Ovary (tissue), 10 donors: ENCODE measurements at places on chromosomes 4 and X.

GRCh38 chr4:149719806-149720205, 95.8 kb downstream of the IQCM start:
- no peak for DNase-seq

DNA sequence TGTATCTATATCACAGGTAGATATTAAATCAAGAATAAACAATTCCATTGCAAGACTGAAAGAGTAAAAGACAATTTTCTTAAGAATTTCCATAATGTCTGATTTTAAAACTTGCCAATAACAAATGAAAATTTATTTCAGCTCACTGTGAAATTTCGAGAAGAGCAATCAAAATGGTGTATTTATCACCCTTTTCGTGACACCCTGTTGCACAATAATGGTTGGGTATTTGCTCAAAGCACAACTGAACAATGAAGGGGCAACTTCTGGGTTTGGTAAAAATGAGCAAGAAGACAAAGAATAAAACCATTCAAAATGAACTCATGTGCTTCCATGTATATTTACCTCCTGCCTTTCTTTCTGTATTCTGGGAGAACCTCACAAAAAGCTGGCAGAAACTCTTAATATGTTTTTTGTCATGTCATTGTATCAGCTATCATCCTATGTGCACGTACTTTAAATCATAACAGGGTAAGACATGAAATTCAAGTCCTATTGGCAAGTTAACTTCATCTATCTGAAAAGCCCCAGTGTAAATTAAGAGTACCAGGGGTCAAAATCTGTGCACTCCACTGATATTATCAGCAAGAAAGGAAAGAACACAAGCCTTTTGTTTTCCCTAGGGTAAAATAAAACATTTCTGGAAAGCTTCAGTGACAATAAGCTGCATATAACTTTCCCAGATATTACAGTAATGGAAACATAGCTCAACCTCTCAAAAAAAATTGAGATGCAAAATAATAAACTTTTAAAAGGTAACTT, 126.9 kb upstream of the CBR4 start:
- no peak for DNase-seq

GRCh38 chrX:40773809-40774208, 38.5 kb upstream of the MED14 start:
- no peak for DNase-seq

GRCh38 chrX:23575281-23575680, 92.0 kb upstream of the PRDX4 start:
- no peak for DNase-seq

- no peak for DNase-seq
These were observed 94.4 kb upstream of the AMOT start for GRCh38 chrX:112935029-112935428.

DNA sequence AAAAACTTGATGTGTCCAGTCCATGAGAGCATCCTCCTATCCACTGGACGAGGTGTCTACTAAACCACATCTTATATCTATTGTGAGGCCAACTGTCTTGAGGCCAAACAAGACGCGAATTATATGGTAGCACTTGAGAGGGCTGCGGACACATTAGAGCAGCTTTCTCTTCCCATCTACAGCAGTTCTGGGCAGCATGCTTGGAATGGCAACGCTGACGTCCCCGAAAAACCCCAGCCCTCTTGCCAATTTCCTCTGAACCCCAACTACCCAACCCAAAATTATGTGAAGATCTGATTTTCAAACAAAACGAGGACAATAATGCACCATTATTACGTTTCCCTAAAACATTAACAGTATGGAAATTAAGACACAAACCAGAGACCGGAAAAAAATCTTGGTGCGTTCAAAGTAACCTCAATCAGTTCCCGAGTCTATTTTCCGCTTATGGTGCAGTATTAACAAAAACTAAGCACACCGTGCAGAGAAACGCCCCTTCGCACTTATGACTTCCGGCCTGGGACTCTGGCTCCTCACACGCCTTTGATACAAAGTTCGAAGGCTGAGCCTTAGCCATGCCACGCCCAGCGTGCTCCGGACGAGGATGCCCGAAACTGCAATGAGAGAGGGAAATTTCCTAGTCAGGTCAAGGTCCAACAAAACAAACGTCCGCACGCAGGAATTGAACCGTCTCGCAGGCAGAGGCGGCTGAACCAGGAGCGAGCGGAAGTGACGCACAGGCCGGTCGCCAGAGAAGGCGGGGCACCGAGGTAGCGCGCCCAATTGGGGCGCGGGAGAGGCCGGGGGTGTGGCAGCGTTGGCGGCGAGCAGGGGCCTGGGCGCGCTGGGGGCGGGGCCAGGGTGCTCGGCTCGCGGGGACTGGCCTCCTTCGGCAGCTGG, 458 bp upstream of the AP1AR start:
- DNase-seq: peak; percentile 98

DNA sequence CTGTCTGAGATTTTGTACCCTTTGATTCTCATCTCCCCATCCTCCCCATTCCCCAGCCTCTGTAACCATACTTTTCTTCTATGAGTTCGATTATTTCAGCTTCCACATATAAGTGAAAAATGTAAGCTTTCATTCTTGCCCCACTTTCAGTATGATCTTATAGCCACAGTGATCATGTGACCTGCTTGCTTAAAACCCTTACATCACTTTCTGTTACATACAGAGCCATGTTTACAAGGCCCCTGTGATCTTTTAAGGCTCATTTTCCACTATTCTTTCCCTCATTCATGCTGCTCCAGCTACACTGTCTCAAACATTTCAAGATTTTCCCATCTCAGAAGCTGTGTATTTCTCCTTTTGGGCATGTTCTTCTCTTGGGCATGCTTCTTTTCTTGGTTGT, 147.7 kb downstream of the DCK start:
- DNase-seq: no peak

DNA sequence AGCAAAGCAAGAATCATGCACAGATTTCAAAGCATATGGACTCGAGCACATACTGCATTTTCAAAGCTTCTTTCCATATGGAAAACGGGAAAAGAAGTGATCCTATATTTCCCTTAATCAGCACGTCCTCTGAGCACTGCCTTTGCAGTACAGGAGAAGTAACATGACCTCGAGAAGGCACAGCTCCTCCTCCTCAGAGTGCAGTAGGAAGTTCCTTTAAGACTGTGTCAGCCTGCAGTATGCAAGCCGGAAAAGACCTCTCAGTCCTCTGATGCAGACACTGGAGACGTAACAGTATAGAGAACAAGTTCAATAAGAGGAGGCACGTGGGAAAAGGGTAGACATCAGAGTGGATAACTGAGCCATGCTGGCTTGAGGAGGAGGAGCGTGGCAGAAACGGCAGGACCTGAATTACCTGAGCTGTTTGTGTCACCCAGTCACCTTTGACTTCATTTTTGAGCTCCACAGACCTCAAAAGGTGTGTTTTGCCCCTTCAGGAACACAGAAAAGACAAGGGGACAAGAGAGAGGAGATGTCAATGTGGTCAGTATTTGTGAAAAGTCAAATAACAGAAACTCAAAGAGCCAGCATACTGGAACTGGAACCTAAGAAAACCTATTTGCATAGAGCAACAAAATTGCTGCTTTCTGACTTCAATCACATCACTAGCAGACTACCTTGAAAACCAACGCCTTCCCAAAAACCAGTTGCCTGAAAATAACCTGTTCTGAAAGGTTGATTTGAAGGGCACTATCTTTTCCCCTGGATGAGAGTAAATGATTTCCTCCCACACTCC, 20.8 kb downstream of the IRF2 start:
- no peak for DNase-seq

DNA sequence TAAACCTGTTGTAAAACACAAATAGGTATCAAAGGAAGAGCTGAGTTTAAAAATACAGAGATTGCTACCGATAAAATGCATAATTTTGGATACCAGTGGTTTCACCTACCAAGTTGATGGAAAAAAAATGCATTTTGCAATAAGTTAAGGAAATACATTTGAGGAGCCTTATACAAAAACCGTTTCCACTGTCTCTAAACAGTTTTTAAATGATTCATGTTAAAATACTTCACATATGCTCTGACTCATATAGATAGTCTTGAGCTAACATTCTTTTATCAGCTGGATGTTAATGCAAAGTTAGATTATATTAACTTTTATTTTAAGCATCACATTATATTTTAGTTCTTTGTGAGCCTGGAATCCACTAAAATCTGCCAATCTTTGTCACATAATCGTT, 50.6 kb upstream of the ANKRD17 start:
- DNase-seq: no peak

DNA sequence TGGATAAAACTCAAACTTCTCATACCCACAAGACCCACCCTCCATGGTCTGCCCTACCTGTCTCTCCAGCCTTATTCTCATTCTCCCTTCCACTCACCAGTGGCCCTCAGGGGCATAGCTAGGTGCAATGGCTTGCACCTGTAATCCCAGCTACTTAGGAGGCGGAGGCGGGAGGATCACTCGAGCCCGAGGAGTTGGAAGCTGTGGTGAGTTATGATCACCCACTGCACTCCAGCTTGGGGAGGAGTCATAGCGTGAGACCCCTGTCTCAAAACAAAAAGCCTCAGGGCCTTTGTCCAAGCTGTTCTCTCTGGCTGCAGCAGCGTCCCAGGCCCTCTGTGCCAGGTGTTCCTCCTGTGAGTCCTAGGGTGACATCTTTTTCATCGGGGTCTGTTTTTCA, 16.5 kb downstream of the TKTL1 start:
- DNase-seq: no peak

DNA sequence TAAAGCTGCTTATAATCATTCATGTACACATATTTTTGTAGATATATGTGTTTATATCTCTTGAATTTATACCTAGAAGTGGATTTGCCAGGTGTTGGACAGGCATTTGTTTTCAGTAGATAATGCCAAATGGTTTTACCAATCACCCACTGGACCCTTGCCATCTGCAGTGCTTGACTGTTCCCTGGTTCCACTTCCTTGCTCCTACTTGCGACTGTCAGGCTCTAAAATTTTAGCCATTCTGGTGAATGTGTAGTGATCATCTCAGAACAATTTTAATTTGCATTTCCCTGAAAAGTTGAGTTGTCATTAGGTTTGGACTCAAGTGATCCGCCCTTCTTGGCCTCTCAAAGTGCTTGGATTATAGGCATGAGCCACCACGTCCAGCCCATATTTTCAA, 122.4 kb upstream of the SLC34A2 start:
- no peak for DNase-seq

DNA sequence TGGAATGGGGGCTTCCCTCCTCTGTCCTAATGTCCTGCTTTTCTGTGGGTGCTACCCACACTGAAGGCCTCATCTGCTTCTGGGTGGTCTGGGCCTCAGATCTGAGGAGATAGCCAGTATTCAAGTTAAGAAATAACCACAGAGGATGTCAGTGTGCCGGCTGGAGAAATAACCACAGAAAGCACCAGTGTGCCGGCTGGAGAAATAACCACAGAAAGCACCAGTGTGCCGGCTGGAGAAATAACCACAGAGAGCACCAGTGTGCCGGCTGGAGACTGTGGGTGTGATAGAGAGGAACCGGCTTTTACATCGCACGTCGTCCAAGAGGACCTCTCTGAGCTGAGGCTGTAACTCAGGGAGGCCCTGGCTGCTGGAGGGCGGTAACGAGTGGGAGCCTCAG, 65.7 kb upstream of the PSAPL1 start:
- no peak for DNase-seq

- DNase-seq: no peak
These were observed 25.9 kb upstream of the ESX1 start for GRCh38 chrX:104280609-104281008.

- no peak for DNase-seq
These were observed 58.0 kb downstream of the LAS1L start for GRCh38 chrX:65476564-65476963.

GRCh38 chrX:19750783-19751467, 136.5 kb downstream of the SH3KBP1 start:
- DNase-seq: no peak

DNA sequence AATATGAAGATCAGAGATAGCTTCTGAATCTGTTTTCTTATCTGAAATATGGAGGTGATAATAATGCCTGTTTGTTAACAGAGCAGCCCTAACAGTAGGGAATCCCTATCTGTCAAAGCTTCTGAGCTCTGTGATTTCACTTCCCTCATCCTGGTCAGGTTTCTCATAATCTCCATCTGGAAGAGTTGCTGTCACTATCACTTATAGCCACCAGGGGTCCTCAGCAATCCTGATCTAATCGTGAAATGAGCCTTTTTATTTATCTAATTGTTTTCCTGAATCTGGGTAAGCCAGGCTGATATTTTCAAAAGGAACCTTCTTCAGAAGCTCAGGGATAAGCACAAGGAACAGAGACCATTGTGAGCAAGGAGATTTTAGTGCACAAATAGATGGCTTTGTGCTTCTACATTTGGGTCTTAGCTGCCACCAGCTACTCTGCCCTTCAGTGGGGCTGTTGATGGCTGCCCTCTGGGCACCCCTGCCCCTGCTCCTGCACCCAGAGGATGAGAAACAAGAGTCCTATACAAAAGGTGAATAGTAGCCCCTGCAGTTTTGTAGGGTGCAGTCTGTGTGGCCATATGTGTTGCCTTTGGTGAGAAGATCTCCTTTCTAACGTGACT, 196.4 kb upstream of the RADX start:
- DNase-seq: no peak

DNA sequence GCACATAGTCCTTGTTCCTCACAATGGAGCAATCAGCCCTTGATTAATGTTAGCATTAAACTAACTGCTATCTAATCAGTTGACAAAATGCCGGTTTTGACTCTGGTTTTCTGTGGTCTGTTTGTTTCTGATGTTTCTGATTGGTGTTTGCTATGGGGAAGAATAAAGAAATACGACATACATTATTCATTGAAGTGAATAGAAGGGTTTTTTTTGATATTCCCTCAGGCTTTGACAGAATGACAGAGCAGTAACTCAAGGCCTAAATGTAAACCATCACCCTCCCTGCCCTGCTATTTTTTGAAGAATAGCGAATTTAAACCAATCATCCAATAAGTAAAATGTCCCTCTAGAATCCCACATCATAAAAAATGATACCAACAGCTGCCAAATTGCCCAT, 65.5 kb upstream of the HS3ST1 start:
- DNase-seq: no peak

DNA sequence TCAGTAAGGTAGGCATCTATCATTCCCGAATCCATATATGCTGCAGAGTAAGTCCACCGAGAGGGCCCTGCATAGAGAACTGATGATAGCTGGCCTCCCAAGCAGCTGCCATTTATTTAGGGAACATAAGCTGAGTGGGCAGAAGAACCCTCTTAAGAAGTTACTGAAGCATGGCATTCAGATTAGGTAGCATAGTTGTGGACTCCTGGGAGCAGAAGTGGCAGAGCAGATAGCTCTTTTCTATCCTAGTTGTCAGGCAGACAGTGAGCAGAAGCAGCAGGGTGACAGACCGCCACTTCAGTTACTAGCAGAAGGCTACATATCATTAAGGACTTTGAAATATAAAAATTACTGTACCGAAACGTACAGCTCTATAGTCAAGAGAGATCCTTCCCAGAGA, 454.7 kb downstream of the PPP4R3C start:
- DNase-seq: no peak

- no peak for DNase-seq
These were observed 536 bp downstream of the SH3BGRL start for GRCh38 chrX:81202456-81202819.
